Stimulated activated CD8-positive, alpha-beta memory T cell treated with anti-CD3 and anti-CD28 coated beads, Interleukin-15, amount 100 ng/mL, for 24 hours (primary cell): ENCODE measurements at places on chromosomes 3 and 15.

GRCh38 chr3:143298380-143298779 is 178.8 kb downstream of the CHST2 start:
- DNase-seq, result no peak

GRCh38 chr3:6921066-6921465 is 60.2 kb downstream of the GRM7 start:
- no peak for DNase-seq

GRCh38 chr3:126935756-126936509 is 47.0 kb upstream of the PLXNA1 start:
- no peak for DNase-seq

DNA sequence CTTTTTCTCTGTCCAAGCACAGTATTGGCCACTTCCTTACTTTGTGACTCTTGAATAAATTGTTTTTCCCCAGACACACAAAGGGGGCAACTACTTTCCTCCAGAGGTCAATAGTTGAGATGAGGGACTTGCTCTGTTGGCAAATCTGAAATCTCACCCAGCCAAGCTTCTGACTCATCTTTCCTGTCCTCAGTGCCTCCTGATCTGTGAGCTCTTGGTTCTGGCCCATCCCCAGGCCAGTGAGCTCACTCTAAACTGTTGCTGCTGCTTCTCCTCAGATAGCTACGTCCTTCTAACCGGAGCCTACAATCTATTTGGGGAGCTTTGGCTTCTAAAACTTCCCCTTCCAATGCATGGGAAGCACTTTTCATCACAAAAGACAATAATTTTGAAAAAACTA is 50.0 kb upstream of the NMD3 start:
- no peak for DNase-seq

DNA sequence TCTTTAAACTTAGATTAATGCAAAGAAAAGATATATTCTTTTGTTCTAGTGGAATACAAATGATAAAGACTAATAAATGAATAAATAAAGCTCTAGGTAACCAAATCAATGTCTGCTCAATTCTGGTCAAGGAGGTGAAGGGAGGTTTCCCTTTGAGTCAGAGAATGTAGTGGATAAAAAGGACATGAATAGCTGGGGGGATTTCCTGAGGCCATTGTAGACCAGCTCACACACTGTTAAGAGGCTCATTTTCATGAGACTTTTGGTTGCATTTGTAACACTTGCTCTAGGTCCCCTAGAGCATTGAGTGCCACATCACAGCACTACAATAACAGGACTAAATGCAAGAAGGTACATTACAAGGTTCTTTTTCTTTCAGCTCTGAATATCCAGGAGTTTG is 170.7 kb downstream of the TIGIT start:
- DNase-seq, result no peak

- DNase-seq, result no peak
These were observed 362.8 kb upstream of the ARPP21 start for GRCh38 chr3:35276568-35276967.
